T-helper 17 cell (primary cell): ENCODE measurements at places on chromosomes 6 and 20.

GRCh38 chr6:119308991-119309657, 40.4 kb downstream of the MAN1A1 start:
- DNase-seq: no peak

DNA sequence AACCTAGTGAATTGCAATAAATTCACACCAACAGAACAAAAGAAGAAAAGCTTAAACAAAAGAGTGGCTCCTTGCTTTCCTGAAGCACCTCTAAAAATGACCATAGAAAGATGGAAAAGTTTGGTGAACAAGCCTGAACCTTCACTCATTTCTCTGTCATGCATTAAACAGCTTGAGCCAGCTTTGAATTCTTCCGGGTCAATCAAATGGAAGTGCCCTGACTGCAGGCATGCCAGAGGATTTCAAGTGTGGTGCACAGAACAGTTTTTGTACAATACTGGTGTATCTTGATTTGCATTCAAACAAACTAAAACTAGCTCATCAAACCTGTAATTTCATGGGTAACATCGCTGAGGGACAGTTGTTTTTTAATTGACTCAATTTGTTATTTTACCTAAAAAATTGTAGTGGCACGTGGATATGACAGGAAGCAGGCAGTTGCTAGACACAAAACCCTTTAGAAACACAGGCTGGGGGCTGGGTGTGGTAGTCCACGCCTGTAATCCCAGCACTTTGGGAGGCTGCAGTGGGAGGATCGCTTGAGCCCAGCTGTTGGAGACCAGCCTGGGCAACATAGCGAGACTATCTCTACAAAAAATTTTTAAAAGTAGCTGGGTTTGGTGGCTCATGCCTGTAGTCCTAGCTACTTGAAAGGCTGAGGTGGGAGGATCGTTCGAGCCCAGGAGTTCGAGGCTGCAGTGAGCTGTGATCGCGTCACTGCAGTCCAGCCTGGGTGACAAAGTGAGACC, 9.1 kb downstream of the CASS4 start:
- no peak for DNase-seq

GRCh38 chr6:138410048-138410735, 6.2 kb downstream of the HEBP2 start:
- DNase-seq: no peak

DNA sequence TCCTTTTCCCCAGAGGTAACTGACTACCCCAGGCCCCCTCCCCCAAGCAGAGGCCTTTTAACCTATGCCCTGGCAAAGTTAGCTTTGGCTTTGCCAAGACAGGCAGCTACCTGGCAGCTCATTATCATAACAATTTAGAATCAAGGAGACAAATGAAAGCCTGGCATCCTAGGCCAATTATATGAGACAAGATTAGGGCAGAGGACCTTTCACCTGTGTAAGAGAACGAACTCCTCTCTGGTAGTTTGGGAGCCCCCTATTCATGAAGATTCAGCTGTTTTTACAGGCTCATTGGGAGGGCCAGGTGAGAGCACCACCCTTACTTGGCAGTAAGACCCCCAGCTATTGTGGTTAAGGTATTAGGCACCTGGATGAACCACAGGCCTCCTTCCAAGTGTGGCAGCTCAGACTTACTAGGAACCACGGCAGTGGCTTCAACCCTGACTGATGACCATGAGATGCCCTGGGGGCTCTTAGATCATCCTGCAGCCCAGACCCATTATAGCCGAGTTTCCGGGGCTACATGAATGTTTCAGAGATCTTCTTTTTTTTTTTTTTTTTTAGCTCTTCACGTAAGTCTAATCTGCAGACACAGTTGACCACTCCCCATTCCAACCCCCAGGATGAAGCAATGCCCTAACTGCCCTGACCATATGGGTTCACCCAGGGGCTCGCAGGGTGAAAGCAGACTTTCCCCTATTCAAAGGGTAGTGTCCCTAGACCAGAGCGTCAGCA, 56.2 kb downstream of the RAB44 start:
- no peak for DNase-seq

- no peak for DNase-seq
These were observed 149.0 kb downstream of the PDSS2 start for GRCh38 chr6:107310362-107310761.

GRCh38 chr20:3237011-3237957, 1.7 kb downstream of the SLC4A11 start:
- DNase-seq: no peak

GRCh38 chr6:37556881-37557644, 57.4 kb upstream of the CCDC167 start:
- no peak for DNase-seq

GRCh38 chr6:138278326-138278725, 60.0 kb upstream of the PBOV1 start:
- DNase-seq: no peak

GRCh38 chr20:53829255-53829723, 235.7 kb upstream of the ZNF217 start:
- no peak for DNase-seq

DNA sequence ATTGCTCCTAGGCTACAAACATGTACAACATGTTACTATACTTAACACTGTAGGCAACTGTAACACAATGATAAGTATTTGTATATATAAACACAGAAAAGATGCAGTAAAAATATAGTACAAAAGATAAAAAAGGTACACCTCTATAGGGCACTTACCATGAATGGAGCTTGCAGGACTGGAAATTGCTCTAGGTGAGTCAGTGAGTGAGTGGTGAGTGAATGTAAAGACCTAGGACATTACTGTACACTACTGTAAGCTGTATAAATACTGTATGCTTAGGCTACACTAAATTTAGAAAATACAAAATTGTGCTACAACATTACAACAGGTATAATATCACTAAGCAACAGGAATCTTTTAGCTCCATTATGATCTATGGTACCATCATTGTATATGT, 312.0 kb upstream of the PREP start:
- no peak for DNase-seq

- DNase-seq: no peak
These were observed 177.6 kb downstream of the MAFB start for GRCh38 chr20:40511478-40511877.

GRCh38 chr20:20546402-20546801, 166.0 kb downstream of the RALGAPA2 start:
- no peak for DNase-seq

DNA sequence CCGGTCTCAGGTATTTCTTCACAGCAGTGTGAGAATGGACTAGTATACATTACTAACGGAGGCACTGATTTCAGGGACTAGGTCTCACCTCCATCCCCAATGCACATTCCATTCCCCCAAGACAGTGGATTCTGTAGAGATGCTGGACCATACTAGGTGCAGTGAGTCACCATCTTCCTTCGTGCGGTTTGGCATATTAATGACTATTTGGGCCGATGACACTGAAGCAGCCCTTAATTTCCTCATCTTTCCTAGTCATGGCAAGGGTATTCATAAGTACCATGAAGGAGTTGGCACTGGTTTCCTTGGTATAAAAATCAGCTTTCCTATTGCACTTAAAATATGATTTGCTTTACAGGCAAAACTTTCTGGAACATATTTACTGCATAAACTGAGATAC, 121.4 kb upstream of the TRAF3IP2 start:
- no peak for DNase-seq

DNA sequence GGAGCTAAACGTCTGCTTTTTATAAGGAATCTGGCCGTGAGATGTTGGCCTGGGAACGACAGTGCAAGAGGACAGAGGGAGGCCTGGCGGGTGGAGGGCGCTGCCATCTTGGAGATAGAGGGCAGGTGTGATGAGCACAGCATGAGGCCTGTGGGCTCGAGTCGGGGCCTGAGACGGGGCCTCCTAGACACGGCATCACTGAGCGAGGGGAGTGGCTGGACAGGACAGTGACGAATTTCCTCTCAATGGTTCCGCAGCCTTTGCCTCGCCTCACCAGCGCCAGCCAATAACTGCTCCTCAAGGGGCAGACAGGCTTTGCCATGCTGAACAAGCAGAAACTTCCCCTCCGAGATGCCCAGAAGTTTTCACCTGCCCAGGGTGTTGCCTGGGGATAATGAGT, 376.7 kb downstream of the THBS2 start:
- no peak for DNase-seq

GRCh38 chr6:12369781-12370262, 79.7 kb downstream of the EDN1 start:
- DNase-seq: no peak

- DNase-seq: no peak
These were observed 107.1 kb downstream of the CDYL start for GRCh38 chr6:4883298-4883697.

DNA sequence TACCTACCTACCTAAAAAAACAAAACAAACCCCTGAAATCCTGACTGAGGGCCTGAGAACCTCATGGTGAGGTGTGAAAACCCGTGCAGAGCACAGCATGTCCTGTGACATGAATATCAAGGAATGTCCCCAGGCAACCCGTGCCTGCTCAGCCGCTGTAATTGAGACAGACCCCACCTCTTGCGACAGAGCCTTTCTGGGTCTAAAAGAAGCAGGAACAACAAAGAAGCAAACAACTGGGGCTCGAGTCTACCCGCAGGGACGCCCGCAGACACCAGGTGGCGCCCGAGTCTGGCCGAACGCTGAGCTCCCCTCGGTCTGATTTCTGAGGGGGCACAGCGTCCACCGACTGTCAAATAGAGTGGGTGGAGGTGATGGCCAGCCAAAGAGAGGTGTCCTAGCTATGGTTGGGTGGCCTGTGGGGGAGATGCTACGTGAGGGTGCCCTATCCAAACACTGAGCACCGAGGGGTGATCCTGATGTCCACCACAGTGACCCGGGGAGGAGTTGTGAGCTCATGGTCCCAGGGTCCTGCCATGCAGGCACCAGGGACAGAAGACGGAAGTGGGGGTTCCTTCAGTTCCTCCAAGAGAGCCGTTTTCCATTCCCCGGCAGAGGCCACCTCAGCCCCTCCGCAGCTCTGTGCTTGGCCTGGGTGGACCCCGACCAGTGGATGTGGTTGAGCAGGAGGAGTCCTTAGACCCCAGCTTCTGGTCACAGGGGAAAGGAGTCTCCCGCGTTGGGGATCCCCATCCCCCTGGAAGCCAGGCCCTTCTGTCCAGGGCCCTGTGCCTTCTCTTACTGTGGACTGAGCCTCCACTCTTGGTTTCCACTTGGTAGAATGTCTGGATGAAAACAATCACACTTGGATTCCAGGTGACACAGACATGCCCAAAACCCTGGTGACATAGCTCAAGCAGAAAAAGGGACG, 268.2 kb downstream of the CDC5L start:
- peak; percentile 58 for DNase-seq

DNA sequence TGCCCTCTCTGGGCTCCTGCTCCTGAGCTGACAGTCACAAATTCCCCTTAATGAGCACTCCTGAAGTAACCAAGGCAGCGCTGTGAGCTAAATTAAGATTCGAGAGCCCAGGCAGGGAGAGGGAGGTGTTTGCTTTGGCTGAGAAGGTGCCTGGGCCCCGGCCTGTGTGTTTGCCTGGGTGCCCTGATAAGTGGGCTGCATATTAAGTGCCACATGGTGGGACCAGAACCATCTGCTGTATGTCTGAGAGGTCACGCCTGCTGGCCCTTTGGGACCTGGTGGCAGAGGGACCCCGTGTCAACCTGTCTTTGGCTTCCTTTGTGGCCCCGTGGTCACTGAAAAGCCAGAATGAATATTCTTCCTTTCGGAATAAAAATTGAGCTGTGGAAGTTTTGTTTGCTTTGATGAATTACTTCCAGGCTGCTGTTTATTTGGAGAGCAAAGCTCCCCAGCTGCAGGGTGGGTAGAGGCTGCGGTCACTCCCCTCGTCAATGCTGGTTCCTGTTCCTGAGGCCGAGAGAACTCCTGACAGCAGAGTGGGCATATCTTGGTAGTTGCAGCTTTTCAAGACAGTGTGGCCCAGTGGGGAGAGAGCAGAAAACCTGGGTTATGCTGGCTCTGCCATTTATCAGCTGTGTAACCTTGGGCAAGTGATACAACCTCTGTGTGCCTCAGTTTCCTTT, 17.5 kb upstream of the KCNK16 start:
- DNase-seq: no peak

DNA sequence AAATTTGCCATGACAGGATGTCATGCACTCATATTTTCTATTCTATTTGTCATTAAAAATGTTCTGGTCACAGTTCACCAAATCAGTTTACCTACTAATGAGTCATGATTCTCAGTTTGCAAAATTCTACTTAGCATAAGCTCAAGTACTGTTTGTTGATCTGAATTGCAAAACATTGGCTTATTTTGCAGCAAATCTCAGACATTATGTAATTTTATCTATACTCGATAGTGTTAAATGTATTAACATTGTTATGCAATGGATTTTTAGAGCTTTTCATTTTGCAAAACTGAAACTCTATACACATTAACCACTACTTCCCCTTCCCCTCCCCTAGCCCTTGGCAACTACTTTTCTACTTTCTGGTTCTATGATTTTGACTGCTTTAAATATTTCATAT, 213.8 kb upstream of the ZFP64 start:
- no peak for DNase-seq

DNA sequence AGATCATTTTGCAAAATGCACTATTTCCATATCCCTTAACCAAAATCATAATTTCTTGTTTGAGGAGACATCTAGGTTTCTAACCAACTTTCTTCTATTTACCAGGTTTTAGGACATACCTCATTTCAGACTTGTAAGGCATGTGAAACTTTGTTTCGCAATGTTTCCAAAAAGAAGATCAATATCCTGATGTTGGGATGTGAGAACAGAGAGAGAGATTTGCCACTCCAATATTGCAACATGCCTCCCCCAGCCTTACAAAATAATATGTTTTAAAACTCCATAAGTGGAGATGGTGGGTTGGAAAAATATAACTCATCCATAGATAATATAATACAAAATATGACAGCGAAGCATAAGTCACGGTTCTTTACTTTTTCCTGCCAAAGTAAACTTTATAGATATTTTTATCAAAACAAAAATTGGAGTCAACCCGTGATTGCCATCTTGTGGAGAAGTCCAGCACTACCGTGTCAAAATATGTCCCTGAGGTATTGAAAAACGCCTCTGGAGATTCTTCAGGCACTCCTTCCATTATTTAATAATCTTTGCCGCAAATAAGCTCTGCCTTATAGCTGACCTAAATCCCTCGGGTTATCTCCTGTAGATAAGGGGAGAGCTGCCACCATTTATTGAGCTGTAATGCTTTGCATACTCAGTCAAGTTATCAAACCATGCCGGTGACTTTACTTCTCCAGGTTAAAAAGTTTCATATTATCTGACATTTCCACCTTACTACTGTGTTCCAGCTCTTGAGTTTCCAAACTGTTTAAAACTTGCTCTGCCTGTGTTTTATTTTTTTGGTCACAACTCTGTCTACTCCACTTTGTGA, 534.2 kb downstream of the HACE1 start:
- DNase-seq: no peak

DNA sequence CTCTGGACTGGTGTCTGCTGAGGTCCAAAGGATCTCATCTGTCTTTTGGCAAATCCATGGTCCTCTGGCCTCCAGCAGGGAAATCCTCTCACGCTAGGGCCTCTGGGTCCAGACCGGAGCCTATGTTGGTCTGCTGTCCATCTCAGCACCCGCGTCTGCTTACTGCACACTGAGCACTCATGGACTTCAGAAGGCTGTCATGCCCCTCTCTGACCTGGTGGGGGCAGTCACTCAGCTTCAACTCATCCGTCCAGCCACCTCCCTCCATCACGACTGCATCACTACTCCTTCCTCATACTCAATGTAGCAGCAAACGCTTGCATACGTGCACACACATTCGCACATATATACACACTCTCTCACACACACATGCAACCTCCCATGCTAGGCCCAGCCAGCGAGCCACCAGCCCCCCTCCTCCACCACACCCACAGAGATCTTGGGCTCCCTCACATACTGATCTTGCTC, 33.3 kb downstream of the GABRR2 start:
- peak; percentile 26 for DNase-seq

- no peak for DNase-seq
These were observed 23.7 kb downstream of the TGM2 start for GRCh38 chr20:38141204-38141888.

GRCh38 chr6:143149771-143150170, 89.1 kb downstream of the AIG1 start:
- no peak for DNase-seq

- no peak for DNase-seq
These were observed 60.9 kb downstream of the DLL1 start for GRCh38 chr6:170229851-170230519.
